ENCODE measurements at places on chromosomes 16 and 17. TPM values are rescaled to one million over a fixed set of nuclear protein-coding genes. Genes with fewer than 3 reads are reported as not detected.

The GP1BA gene
- 0.37 TPM for total RNA-seq

GRCh38 chr16:6286176-6286575 is 1046.5 kb upstream of the RBFOX1 start:
- no peak for DNase-seq

- DNase-seq: no peak
These were observed 55.7 kb upstream of the MRTFB start for GRCh38 chr16:14015461-14015860.

DNA sequence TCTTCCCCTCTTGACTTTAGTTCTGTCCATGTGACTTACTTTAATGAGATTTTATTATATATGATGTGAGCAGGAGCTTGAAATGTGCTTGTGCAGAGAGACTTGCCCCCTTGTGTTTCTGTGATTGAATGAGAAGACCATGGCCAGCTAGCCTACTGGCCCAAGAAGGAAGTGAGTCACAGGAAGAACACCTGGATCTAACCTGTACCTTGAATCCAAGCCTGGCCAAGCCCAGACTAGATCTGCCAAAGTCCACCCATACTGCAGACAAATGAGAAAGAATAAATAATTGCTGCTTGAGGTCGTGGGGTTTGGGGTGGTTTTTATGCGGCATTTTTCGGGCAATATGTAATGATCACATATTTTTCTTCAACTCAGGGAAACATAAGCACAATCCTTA is 9.6 kb downstream of the ABCA10 start:
- DNase-seq: no peak

DNA sequence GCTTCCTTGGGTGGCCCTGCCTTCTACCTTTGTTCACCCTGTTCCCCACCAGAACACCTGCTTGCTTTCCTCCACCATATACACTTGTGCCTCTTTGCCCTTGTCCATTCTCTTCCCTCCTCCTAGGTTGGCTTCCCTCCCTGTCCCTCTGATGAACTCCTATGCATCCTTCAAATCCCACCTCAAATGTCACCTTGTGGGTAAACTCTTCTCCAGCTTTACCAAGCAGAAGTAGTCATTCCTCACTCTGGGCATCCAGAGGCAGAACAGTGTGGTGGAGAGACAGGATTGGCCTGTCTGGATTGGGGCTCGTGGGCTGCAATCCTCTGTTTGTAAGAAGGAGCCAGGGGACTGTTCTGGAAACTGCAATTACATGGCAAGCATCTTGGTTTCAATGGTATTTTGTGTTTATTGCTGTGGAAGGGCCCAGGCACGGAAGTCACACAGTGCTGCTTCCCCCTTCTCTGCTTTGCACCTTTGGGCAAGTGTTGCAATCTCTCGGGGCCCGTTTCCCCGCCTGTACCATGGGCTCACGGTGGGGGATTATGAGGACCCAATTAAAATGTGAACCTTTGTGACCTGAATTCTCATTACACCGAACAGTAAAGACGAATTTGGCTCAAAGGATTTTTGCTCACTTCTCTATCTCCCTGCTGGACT is 21.9 kb upstream of the NXPH3 start:
- DNase-seq: no peak

DNA sequence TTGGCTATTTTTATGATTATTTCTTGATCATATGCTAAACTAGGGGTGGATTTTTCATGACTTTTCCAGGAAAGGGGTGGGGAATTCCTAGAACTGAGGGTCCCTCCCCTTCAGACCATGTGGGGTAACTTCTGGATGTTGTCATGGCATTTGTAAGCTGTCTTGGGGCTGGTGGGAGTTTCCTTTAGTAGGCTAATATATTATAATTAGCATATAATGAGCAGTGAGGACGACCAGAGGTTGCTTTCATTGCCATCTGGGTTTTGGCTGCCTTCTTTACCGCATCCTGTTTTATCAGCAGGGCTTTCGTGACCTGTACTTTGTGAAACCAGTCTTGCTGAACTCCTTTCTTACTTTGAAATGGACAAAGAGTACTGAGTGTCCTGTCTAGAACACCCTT is 40.4 kb upstream of the ABCA5 start:
- no peak for DNase-seq

- DNase-seq: no peak
These were observed 4.2 kb downstream of the CD300LB start for GRCh38 chr17:74527081-74527480.

- DNase-seq: no peak
These were observed 64.5 kb downstream of the ASIC2 start for GRCh38 chr17:33228548-33228947.

GRCh38 chr16:12489357-12489990 is 314.2 kb downstream of the CPPED1 start:
- DNase-seq: no peak

GRCh38 chr16:63244631-63245030 is 1208.4 kb upstream of the CDH8 start:
- DNase-seq: no peak

DNA sequence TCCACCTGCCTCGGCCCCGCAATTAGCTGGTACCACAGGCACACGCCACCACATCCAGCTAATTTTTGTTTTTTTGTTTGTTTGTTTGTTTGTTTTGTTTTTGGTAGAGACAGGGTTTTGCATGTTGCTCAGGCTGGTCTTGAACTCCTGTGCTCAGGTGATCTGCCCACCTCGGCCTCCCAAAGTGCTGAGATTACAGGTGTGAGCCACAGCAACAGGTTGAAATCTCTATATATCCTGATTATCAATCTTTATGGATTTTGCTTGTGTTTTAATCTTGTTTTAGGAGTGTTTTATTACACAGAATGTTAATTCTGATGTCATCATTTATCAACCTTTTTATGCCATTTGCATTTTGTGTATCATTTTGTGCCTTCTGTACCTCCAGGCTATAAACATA is 48.2 kb downstream of the RAB11FIP4 start:
- DNase-seq: no peak

DNA sequence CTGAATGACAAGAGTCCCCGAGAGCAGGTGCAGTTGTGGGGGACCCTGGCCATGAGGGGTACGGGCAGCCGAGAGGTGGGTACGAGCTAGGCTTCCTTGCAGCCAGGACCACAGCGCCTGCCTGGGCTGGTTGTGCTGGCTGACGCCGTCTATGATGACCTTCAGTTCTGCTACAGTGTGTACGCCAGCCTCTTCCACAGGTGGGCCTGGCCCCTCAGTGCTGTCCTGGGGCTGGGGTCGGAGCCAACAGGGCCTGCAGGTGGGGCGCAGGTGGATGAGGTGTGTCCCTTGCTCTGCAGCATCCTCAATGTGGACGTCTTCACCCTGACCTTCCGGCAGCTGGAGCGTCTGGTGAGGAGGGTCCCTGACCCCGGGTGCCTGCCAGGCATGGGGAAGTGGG is 7.2 kb downstream of the TSR3 start:
- no peak for DNase-seq
